T-helper 17 cell (primary cell): ENCODE measurements at places on chromosomes 2 and 18. TPM values are rescaled to one million over a fixed set of nuclear protein-coding genes. Genes with fewer than 3 reads are reported as not detected.

RAB11FIP5 gene
- 19.4 TPM for total RNA-seq

HOXD13 gene
- not detected for total RNA-seq

KRCC1 gene
- 10.6 TPM for total RNA-seq

VRK2 gene
- 19.8 TPM for total RNA-seq

RPL37A gene
- total RNA-seq: 3,101 TPM

CREG2 gene
- total RNA-seq: 0.30 TPM

NLRC4 gene
- 0.10 TPM for total RNA-seq

SERPINB12 gene
- total RNA-seq: not detected
